NCI-H1930 (cell line): ENCODE measurements at places on chromosomes 3 and 15.
A peak's percentile ranks its signal among the peaks of the same experiment; 100 is the strongest.

- no peak for DNase-seq
Measured at GRCh38 chr3:14823910-14824629, 5.3 kb downstream of the FGD5 start.

DNA sequence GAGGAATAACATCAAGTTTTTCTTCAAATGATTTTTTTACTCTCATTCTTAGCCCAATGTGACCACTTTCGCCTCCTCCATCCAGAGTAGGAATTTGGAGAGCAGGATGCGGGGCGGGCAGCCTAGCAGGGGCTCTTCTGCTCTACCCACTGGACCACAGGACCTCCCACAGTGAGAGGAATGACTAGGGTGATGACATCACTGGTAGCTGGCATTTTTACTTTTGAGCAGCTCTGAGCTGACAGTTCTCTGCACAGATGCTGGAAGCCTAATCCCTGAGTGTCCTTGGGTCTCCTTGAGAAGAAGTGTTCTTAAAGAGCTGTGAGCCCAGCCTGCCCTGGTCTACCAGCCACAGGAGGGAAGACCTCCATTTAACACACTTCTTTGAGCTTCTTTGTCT, 1.4 kb upstream of the HCN4 start:
- DNase-seq: no peak

DNA sequence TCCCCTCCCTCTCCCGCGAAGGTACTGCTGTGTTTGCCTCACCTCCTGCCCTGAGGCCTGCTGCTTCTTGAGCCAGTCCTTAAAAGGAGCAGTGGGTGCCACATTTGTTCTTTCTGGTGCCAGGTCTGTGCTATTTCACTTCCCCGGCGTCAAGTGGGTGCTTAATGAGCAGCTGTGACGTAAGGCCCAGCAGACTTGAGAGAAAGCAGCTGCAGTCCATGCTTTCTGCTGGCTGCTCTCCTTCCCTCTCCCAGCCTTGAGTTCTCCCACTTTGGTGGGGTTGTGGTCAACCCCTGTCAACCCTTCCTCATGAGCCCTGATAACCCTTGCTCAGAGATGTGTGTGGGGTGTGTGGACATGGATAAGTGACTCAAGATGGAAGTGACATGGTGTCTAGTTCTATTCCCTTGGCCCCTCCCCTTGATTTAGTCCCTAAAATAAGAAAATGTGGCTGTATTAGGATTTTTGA, 6.9 kb downstream of the INAFM2 start:
- DNase-seq: no peak

- no peak for DNase-seq
Measured at GRCh38 chr3:32009101-32009500, 27.6 kb downstream of the ZNF860 start.

DNA sequence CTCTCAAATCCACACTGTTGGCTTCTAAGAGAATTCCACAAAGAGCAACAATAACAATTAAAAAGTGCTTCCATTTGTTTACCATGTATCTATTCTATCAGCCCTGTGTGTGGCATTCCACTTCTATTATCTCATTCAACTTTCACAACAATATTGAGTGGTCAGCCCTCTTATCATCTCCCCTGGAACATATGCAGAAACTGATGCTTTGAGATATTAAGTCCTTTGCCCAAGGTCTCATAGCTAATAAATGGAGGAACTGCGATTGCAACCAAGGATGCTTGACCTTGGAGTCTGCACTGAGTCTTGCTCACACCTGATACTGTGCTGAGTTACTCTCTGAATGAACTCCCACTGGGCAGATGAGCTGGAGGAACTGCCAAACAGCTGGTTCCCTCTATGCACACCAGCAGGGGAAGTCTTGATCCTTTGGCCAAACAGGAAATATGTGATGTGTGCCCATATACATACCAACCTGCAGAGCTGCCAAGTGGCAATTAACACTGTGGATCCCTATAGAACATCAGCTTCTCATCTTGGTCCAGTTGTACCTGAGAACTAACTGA, 144.7 kb upstream of the WNT5A start:
- no peak for DNase-seq

GRCh38 chr3:99901200-99901926, 83.7 kb downstream of the CMSS1 start:
- peak; percentile 30 for DNase-seq

DNA sequence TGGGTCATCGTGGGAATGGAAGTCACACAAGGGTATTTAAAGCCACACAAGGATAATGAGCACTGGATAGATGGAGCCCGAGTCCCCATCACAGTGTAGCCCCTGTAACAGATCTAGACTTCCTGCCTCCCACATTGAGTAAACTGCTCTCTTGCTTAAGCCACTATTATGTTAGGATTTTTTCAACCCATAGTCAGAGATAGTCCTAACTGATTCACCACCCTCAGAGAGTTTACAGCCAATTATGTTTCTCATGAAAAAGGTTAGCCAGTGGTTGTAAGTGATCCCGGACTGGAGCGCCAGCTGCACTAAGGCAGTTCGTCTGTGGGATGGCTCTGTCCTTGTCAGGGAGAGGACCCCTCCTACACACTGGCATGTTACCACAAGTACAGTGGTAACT, 77.0 kb downstream of the KLF13 start:
- no peak for DNase-seq

DNA sequence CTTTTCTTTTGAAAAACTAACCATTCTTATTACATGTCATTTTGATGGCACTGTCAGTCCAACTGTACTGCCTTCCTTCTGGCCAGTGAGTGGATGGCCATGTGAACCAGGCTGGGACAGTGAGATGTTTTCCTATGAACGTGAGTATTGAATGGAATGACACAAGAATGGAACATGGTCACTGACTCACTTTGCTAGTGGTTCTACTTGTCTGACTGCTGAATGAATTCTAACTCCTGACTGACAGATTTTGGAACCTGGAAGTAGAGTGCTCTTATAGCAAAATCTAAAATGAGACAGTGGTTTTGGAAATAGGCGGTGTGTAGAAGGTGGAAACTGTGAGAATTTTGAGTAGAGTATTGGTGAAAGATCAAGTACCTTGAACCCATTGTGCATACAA, 606.9 kb upstream of the KCNMB2 start:
- no peak for DNase-seq

DNA sequence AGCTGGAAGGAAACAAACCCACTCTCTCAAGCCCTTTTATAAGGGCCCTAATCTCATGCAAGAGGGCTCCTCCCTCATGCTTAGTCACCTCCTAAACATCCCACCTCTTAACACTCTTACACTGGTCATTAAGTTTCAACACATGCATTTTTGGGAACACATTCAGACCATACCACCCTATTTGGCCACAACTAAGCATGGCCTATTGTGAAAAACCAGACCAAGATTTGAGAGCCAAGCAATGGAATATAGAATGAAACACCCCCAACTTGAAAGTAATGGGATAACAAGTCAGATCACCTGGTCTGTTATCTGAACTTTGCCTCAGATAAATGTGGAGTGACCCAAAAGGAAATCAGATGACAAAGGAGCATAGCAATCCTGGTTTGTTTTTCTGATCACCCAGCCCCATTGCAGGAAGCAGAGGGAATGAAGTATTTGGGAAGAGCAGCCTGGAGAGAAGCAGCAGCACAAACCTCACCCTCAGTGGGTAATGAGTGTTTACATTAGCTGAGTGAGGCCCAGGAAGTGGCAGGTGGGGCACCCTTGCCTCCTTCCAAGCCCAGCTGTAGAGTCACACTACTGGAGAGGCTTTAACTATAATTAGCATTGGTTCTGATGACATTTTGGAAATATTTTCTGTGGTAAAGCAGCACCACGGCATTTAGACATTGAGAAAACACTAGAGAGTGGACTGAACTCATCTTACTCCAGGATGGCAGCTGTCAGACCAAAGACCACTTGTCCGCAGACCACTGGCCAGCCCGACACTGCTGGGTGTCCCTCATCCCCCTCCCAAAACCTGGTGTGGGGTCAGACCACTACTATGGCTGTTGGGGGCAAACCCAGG, 48.8 kb upstream of the PRTG start:
- no peak for DNase-seq

DNA sequence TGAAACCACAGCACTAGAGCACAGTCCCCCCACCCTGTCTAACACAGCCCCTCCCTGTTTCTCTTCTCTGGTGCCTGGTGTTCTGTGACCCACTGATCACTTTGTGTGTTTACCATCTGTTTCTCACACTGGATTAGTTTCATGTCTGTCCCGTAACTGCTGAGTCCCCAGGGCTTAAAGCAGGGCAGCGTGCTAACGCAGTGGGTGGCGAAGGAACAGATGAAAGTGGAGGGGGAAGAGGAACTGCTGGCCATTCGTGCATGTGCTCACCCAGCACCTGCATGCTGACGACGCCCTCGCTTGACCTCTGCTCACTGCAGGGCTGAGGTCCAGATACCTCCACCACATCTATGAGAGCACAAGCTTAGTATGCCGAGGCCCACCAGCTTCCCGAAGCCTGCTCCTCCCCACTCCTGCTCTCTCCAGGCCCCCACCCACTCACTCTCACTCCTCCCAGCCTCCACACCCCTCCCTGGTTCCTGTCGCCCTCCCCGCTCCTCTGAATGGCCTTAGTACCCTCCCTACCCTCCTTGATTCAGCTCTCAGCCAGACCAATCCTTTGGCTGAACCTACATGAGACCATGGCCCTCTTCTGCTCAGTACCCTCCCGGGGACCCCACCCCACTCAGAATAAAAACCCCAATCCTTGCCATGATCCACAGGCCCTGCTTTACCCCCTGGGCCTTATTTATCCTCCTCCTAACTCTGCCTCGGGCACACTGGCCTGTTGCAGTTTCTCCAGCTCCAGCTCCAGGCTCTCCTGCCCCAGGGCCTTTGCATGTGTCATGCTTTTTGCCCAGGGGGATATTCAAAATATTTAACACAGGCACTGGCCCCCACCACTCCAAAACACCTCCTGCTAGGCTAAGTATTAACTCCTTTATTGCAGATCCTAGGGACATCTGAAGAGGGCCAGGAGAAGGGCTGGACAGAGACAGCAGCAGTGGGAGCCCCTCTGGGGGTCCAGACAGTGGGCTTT, 15.1 kb upstream of the IQSEC1 start:
- DNase-seq: no peak

- DNase-seq: no peak
Measured at GRCh38 chr15:96362755-96363651, 32.5 kb downstream of the NR2F2 start.

DNA sequence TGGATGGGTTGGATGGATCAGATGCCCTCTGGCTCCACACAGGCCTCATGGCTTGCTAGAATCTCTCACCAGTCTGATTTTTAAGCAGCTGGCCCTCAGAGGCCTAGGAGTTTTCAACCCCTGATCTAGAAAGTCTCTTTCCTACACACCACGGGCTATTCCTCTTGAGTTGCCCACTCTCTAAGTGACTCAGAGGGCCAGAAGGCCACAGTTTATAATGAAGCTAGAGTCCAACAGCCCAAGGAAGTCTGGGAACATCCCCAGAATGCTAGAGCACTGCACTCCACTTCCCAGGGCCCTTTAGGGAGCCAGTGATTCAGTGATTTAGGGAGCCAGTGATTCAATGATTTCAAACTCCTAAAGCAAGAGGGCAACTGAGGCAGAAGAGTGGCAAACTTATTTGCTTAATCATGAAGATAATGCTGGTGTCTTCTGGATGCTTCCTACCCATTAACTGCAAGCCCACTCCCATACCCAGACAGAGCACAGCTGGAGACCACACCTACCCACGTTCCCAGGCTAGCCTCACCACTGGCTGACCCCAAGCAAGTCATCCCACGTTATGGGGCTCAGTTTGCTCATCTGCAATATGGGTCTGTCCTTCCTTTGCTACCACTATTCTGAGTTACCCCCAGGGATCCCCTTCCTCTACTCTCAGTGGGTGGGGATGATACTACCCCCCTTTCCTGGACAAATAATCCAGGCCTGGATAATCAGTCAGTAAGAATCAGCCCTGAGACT, 36.7 kb downstream of the ABTB1 start:
- no peak for DNase-seq

GRCh38 chr3:126208606-126209256, 28.3 kb upstream of the ALDH1L1 start:
- DNase-seq: peak; percentile 18

DNA sequence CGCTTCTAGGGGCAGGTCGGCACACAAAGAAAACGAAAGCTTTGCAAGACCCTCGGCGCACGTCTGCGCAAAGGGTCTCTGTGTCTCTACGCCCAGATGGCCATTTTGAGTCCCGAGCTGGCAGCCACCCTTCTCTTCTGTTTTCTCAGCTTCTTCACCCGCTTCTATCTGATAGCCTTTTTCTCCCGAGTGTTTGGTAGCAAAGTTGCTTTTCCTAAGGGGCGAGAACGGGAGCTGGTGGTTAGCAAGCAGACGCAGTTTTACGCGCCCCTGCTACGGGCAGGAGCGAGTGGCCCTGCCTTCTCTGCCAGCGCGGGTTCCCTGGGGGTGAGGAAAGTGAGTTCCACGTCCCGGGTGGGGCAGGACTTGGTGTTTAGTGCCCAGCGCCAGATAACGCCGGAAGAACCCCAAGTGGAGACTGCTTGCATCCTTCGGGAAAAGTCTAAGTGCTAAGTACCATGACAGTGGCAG, 2.9 kb upstream of the MKRN2 start:
- peak; percentile 18 for DNase-seq

DNA sequence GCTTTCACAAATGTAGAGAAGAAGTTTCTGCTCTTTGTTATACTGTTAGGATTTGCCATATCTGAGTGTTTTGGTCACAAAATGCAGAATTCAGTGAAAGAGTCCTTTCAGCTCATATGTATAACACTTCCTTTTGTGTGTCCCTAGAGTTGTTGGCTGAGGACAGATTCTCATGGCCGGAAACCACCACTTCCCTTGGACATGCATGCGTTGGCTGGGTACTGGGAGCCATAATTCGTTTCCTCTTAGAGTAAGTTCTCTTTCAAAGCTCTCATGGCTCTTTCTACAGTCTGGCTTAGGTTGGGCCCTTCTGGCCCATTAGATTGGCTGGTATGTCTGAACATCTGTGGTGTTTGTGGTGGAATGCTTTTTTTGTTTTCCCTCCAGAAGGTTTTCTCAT, 298.5 kb downstream of the DIPK2A start:
- no peak for DNase-seq

- DNase-seq: no peak
Measured at GRCh38 chr3:147795418-147795817, 386.3 kb downstream of the ZIC1 start.

- DNase-seq: no peak
Measured at GRCh38 chr3:129050556-129051295, 9.9 kb upstream of the GP9 start.

DNA sequence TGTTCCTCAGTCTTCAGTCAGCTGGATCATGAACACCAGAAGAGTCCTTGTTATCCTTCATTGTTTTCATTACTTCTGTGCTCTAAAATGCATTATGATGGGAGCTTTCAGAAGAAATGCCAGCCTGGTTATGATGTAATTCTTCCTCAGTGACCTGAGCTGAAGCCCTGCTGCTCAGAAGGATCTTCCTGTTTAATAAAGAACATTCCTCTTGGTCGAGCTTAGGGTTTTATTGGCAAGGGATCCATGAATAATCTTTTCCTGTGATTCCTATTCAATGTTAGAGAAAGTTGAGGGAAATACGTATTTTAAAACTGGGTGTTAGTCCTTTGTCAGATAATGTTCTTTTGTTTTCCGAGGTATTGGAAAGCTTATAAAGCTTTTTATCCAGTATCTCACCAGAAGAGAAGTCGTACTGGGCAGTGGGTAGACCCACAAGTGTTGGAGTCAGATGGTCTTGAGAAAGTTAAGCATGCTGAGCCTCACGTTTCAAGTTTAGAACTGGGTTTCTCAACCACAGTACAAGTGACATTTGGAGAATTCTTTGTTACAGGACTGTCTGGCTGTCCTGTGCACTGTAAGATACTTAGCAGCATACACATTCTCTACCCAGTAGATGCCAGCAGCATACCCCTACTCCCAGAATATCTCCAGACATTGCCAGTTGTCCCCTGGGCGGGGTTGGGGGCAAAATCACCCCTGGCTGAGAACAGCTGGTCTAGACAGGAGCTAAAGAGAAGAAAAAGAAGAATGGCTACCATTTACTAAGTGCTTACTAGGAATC, 212.3 kb upstream of the BHLHE40 start:
- no peak for DNase-seq

- no peak for DNase-seq
Measured at GRCh38 chr3:46462111-46462510, 2.6 kb downstream of the LTF start.
